ENCODE measurements at places on chromosomes 1 and 21.

DNA sequence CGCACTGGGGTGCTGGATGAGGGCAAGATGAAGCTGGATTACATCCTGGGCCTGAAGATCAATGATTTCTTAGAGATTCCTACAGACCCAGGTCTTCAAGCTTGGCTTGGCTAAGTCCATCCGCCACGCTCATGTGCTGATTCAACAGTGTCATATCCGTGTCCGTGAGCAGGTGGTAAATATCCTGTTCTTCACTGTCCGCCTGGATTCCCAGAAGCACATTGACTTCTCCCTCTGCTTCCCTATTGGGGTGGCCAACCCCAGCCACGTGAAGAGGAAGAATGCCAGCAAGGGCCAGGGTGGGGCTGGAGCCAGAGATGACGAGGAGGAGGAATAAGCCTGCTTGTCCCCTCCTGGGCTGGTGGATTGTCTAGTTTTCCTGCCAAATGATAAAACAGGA is 2.2 kb upstream of the CBR3 start:
- DNase-seq, result no peak

GRCh38 chr1:86757272-86757984 is 53.1 kb downstream of the SH3GLB1 start:
- peak; percentile 88 for DNase-seq

DNA sequence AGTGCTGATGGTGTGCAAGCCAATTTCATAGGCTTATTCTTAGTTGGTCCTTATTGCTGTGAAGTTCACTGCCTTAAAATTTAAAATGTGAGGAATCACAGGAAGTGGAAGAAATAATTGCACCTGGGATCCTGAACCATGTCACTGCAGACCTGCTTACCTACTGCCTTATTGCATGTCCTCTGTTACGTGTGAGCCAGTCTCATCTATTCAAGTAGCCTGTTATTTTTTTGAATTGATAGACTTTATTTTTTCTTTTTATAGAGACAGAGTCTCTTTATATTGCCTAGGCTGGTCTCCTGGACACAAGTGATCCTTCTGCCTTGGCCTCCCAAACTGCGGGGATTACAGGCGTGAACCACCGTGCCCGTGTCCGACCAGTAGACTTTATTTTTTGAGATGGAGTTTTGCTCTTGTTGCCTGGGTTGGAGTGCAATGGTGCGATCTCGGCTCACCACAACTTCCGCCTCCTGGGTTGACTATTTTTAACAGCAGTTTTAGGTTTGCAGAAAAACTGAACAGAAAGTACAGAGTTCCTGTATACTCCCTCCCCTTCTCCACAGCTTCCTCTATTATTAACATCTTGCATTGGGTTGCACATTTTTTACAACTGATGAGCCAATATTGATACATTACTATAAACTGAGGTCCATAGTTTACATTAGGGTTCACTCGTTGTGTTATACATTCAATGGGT is 14.0 kb upstream of the DISC1 start:
- DNase-seq, result no peak

- no peak for DNase-seq
Observed at GRCh38 chr1:154407198-154408091, 2.3 kb downstream of the IL6R start.

- DNase-seq, result no peak
Observed at GRCh38 chr1:59171788-59172187, 125.1 kb upstream of the FGGY start.

GRCh38 chr1:22710701-22711049 is at the start of gene EPHB2:
Gene EPHB2 (plus strand): TSS chr1:22710839. CDS start chr1:22710983, 144 bp downstream.
- DNase-seq, result peak; percentile 69

DNA sequence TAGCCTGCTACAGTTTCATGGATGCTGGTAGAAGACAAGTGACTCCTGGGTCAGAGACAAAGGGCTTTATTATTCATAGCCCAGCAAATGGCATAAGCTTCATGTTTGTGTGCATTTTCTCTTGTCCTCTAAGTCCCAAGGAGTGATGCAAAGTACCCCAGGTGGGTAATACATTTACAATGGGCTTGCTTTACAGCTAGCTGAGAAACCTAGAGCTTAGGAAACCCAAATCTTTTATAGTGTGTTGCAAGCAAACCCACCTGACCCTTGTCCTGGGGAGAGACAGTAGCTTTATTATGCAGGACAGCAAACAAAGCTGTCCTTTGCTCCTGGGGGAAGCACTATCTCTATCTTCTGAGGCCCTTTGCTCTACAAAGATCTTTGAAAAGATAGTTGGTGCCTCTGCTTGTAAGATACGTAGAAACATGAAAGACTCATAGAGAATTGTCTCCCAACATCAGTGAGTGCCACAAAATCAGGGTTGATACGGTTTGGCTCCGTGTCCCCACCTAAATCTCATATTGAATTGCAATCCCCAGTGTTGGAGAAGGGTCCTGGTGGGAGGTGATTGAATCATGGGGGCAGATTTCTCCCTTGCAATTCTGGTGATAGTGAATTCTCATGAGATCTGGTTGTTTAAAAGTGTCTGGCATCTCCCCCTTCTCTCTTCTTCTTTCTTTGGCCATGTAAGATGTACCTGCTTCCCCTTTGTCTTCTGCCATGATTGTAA is 315.8 kb upstream of the USP24 start:
- no peak for DNase-seq

- DNase-seq, result no peak
Observed at GRCh38 chr1:234665975-234666605, 56.1 kb upstream of the IRF2BP2 start.

DNA sequence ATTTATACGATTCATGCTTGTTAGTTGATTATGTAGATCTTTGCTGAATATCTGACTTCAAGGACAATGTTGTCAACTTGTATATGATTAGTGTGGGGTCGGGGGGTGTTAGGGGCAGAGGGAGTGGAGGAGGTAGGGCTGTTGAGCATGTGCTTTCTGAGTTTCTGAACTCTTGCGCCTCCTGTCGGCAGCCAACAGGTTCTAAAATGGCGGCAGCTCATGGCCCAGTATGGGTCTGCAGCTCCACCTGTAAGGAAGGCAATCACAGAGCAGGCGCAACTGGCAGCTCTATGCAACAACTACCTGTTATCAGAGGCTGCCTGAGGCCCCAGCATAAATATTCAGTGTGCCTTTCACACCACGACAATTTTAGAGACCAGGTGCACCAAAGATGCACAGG is 205.8 kb upstream of the PLXNA2 start:
- DNase-seq, result no peak

GRCh38 chr1:94246692-94247137 is 9.3 kb upstream of the ARHGAP29 start:
- DNase-seq, result peak; percentile 20

DNA sequence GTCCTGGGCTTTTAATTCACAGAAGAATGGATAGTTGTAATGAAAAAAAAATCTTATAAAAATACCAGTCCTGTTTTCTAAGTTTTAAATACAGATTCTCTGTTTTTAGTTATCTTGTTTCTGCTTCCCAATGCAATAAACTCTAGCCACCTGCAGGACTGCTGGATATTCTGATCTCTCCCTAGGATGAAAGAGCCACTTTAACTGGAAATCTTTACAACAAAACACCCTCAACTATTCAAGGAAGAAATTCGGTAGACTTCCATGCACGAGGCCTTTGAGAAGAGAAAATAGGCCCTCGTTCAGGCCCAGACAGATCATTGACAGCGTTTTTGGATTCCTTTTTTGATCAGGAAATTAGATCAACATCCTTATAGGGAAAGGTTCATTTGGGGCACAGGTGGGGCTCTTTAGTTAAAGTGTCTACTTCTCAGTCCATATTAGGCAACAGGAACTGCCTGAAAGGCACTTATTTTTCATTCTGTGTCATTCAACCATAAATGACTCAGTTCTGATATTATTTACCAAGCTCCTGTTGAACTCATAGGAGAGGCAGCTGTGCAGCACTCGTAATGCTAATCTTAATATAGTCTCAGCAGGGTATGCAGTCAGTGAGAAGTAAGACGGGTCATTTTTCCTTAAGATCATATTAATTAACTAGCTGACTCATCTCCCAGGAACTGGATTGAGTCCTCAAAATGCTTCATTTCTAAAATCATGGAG is 71.1 kb upstream of the ERRFI1 start:
- peak; percentile 27 for DNase-seq

DNA sequence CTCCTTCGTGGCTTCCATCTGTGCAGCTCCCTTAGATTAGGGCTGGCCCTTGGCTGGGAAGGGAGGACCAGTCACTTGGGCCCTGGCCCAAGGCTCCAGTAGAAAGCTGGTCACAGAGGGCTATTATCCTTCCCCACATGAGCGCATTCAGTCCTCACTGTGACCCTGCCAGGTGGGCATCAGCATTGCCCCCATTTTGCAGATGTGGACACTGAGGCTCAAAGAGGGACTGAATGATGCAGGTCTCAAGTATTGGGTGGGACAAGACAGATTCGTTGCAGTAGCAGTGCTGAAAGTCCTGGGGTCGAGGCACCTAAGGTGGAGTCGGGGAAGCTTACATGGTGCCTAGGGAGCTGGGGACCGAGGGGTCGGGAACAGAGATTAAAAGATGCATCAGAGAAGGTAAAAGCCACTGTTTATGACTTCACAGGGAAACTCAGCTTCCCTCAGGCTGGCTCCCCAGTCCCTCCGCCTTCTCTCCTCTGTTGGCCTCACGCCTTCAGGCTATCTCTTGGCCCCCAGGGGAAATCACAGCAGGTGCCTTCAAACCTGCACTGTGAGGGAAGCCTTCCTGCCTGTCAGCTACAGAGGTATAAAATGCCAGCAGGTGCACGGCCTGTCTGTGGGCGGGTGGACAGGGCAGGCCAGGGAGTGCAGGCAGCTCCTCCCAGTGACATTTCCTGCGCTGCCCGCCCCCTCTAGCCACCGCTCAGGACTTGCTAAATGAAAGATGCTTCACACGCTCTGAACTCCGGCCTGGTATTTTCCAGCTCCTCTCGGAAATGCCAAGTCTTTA is 178.4 kb downstream of the GRIK3 start:
- DNase-seq, result no peak

GRCh38 chr1:155651861-155652661 is 36.5 kb downstream of the YY1AP1 start:
- DNase-seq, result no peak

- peak; percentile 42 for DNase-seq
Observed at GRCh38 chr1:233904633-233905415, at the start of gene SLC35F3. Gene SLC35F3 (plus strand): TSS chr1:233904676.

GRCh38 chr1:168827557-168827956 is 98.6 kb upstream of the DPT start:
- peak; percentile 26 for DNase-seq

GRCh38 chr1:209626346-209627026 is 25.7 kb downstream of the LAMB3 start:
- DNase-seq, result no peak

DNA sequence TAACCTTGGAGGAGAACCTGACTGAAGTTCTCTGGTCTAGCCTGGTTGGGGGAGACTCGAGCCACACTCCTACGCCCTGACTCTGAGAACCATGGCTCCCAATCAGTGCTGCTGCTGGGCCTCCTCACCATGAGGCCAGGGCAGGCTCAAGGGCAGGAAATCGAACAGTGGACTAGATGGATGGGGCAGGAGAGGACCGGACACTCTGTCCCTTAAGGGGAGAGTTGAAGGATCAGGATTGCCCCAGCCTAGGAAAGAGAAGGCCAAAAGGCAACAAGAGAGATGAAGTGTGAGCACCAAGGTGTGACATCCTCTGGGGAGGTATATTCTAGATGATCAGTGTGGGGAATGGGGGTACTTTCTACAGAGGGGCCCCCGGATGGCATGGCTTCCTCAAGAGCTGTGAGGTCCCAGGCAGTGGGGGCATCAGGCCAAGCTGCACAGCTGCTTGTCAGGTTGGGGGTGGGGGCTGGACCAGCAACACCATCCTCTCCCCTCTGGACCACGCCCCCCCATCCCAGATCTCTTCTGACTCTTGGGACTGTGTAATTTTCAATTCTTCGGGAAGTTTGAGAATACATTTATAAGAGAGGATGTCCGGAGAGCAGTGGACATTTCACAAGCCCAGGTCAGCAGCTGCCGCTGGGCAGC is 34.0 kb downstream of the MX1 start:
- DNase-seq, result no peak

DNA sequence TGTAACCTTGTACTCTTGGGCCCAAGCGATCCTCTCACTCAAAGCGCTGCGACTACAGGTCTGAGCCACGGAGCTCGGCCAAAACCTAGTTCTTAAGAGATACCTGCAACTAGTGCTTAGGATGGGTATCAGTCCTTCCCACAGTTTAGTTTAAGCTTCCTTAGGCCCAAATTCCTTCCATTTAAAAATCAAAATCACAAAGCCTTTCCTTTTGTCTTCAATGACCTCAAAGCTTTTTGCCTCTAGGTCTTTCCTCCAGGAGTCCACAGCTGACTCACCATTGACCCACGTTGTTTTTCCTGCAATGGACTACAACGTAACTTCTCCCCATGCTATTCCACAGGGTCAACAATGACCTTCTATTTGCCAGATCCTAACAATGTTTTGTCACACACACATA is 64.0 kb downstream of the APP start:
- DNase-seq, result no peak

- no peak for DNase-seq
Observed at GRCh38 chr1:28579401-28579800, 12.7 kb upstream of the RAB42 start.

DNA sequence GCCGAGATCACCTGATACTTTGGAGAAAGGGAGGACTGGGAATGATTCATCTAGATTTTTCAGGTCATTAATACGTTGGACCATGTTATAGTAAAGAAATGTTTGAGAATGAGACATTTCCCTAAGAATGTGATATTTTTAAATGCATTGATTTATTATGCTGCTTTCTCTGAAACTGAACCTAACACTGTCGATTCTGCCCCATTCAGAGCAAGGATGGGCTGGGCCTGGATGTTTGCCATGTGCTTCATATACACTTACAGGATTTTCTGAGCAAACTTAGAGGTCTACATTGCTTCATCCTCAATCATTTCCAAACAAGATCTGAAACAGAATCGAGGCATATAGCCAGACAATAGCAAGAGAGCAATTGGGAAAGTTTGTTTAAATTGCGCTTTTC is 183.3 kb downstream of the CRB1 start:
- peak; percentile 78 for DNase-seq

GRCh38 chr1:222385955-222386354 is 161.9 kb downstream of the HHIPL2 start:
- DNase-seq, result no peak

- DNase-seq, result no peak
Observed at GRCh38 chr1:168243636-168244212, 17.9 kb downstream of the SFT2D2 start.

GRCh38 chr1:110019770-110020169 is 14.7 kb upstream of the STRIP1 start:
- no peak for DNase-seq

GRCh38 chr1:20355828-20356735 is 65.4 kb downstream of the VWA5B1 start:
- no peak for DNase-seq

GRCh38 chr1:119374208-119374874 is 5.8 kb downstream of the HAO2 start:
- no peak for DNase-seq

Measured in lung (tissue), 17 donors.